ENCODE measurements at places on chromosomes 12 and 14.
A peak's percentile ranks its signal among the peaks of the same experiment; 100 is the strongest.

DNA sequence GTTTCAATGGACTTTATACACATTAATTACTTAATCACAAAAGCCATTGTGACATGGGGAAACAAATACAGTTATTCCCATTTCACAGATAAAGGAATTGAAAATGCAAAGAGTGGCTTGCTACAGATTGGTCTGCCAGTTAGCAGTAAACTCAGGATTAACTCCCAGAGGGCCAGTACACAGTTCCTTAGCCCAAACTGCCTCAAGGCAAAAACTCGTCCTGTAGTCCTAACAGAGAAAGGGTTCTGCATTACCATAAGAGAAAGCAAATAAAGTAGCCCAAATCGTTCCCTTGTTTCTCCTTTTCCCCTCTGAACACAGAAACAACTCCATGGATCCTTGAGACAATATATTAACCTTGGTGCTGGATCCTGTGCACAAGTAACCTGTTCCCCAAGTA is 274.4 kb downstream of the LRIG3 start:
- DNase-seq, result no peak

- DNase-seq, result no peak
These were observed 12.5 kb downstream of the AHNAK2 start for GRCh38 chr14:104965561-104966231.

DNA sequence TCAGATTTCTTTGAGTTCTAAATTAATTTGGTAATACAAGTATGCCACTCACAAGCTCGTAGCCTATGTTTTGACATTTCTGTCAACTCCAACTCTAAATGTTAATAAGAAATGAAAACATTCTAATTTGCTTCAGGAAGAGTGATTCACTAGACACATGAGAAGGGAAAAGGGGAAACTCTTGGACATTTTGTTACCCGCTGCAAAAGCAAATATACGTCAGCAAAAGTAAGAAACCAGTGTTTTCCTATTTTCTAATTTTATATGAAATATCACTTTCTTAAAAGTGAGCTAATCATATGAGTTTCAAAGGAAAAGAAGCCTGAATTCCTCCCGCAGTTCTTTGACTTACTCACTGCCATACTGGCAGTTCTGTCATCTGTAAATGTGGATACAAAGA is 162.3 kb downstream of the GRIP1 start:
- no peak for DNase-seq

DNA sequence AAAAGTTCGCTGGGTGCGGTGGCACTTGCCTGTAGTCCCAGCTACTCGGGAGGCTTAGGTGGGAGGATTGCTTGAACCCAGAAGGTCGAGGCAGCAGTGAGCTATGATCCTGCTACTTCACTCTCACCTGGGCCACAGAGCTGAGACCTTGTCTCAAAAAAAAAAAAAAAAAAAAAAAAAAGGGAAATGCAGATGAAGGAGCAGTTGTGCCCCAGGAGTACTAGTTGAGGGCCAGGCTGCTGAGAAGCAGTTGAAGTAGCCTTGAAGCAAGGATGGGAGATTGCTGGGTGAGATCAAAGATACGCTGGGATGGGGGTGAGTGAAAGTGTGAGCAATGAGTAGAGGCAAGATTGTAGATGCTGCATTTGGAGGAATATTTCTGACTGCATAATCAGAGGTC is 93.4 kb upstream of the DNM1L start:
- DNase-seq, result no peak

DNA sequence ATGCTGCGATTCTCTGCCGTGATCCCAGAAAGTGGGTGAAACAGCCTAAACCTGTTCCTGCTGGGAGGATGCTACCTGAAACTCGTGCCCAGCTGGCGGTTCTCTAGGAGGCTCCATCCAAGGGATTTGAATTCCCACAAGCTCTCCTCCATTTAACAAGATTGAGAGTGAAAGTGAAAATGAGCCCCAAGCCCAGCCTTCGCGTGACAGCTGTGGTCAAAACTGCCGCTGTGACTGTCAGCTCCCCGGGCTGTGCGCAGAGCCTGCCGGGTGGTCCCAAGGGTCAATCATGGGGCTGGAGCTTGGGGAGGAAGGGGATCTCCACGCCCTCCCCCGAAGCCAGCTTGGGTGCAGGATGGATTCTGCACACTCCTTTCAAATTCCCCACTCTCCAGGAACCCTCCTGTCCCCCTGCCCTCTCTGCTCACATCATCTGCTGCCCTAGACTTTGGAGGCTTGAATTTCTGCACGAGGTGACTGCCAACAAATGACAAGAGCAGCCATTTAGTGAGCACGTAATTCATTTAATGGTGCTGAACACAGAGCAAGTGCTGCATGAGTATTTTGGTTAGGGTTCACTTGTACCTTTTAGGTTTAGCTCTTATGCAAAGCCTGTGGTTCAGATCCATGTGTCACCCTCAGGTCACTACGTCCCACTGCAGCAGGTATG is 5.3 kb downstream of the ASB2 start:
- DNase-seq, result no peak

DNA sequence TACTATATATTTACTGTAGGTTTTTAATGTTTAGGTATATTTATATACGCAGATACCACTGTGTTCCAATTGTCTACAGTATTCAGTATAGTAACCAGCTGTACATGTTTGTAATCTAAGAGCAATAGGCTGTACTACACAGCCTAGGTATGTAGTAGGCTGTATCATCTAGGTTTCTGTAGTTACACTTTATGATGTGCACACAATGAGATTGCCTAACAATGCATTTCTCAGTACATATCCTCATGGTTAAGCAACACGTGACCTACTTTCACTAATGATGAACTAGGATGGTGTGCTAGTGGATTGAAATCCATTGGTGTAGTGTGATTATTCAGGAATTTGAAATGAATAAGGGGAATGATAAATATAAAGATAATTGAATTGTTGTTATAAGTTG is 77.7 kb downstream of the ETNK1 start:
- no peak for DNase-seq

- peak; percentile 94 for DNase-seq
These were observed at the start of gene C12orf43 for GRCh38 chr12:121015825-121016766. Gene C12orf43, minus strand, starts transcription at chr12:121016487. Its CDS starts 13 bp downstream, at chr12:121016474.

DNA sequence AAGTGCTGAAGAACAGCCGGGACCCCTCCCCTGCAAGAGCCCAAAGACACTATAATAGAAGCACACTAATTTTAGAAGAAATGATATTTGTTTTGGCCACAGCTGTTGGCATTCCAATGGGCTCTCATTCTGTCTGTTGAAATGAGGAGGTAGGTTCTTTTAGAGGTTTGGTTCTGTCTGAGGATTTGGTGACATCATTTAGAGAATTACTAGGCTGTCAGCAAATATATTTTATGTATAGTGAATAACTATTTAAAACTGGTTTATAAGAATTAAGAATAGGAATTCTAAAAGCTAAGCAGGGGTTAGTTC is 200.7 kb upstream of the SLC38A2 start:
- DNase-seq, result no peak

GRCh38 chr12:98612696-98613334 is 19.3 kb downstream of the SLC25A3 start:
- DNase-seq, result no peak

- DNase-seq, result no peak
These were observed 73.3 kb downstream of the NCOR2 start for GRCh38 chr12:124493809-124494750.

GRCh38 chr12:46518169-46518568 is 145.6 kb upstream of the SLC38A2 start:
- no peak for DNase-seq

DNA sequence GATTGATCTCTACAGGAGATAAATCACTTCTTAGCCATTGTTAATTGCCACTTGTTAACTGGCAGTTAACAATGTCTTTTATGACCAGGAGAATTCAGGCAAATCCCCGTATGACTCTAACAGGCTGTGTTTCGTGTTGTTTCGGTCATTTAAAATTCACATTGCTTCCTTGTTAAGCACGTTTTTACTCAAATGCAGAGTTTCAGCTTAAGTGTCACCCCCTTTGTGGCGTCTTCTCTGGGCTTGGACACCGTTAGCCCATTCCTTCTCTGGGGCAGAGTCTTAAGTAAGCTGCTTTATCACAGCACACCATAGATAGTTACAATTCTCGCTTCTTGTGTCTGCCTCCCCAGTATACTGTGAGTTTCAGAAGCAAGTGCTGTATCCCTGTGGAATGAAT is 205.4 kb downstream of the EPS8 start:
- DNase-seq, result no peak

DNA sequence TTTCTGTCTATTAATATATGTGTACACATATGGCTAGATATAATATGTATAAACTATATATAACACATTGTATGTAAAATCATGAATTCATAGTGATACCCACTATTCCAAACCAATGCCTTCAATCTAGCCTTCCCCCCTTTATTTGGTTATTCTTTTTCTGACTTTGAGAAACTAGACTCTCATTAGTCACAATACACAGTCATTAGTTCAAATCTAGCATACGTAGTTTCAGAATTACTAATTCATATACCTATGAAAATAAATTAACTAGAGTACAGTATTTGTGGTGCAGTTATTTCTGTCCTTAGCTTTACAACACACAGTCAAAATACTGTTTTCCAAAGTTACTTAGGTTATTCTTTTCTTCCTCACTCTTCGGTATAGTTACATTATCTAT is 268.2 kb downstream of the DPF3 start:
- no peak for DNase-seq
